ENCODE measurements at places on chromosomes 5 and 9.

GRCh38 chr9:126395439-126396212, 69.0 kb downstream of the MVB12B start:
- no peak for DNase-seq

DNA sequence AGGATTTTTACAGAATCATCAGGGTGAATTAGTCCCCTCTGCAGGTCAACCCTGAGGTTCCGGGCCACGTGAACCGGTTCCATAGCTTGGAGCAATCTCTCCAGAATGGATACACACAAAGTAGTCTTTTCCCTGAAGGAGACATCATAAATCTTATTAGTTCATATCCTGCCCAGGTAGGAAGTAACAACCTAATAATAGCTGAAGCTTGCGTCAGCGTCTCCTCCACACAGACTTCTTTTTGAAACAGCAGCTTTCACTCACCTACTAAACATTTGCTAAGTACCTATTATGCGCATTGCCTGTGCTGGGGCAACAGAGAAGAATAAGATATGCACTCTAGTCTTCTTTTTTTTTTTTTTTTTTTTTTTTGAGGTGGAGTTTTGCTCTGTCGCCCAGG, 9.4 kb downstream of the PSMD5 start:
- DNase-seq = no peak

DNA sequence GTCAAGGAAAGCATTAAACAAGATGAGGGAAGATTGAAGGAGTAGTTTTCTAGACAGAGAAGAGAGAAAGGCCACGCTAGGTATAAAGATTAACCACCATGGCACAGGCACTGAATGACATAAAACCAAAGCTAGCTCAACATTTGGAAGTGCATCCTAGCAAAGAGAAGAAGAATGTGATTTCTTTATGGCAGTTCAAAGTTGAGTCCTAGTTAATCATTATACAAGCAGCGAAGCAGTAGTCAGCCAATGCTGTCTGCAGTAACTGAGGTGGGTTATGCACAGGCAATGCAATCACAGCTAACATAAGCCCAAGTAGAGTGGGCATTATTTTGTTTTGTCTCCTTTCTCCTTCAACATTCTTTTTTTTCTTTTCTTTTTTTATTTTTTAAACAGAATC, 24.0 kb upstream of the ANKRD31 start:
- no peak for DNase-seq

DNA sequence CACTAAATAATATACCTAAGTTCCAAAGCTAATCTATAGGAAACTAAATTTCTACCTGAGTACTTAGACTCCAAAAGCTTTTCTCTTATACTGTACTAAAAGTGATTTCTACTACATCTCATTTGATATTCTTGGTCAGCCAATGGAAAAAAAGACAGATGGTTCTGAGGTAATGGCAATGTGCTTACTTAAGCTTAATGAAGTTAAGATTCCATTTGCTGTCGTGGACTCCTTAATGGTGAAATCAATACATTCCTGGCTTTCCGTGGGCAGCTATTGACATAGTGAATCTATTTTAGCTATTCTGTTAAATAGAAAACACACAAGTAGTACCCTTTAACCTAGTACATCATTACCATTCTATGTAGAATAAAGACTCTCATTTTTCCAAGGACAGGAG, 1825.6 kb upstream of the CDH9 start:
- DNase-seq = no peak

- no peak for DNase-seq
Measured at GRCh38 chr5:7882926-7883325, 14.0 kb downstream of the MTRR start.

GRCh38 chr9:135641745-135642144, 2.4 kb upstream of the GLT6D1 start:
- no peak for DNase-seq

- no peak for DNase-seq
Measured at GRCh38 chr9:27204578-27204977, 92.4 kb downstream of the EQTN start.

GRCh38 chr9:357560-357959, 142.9 kb downstream of the DOCK8 start:
- DNase-seq = no peak

DNA sequence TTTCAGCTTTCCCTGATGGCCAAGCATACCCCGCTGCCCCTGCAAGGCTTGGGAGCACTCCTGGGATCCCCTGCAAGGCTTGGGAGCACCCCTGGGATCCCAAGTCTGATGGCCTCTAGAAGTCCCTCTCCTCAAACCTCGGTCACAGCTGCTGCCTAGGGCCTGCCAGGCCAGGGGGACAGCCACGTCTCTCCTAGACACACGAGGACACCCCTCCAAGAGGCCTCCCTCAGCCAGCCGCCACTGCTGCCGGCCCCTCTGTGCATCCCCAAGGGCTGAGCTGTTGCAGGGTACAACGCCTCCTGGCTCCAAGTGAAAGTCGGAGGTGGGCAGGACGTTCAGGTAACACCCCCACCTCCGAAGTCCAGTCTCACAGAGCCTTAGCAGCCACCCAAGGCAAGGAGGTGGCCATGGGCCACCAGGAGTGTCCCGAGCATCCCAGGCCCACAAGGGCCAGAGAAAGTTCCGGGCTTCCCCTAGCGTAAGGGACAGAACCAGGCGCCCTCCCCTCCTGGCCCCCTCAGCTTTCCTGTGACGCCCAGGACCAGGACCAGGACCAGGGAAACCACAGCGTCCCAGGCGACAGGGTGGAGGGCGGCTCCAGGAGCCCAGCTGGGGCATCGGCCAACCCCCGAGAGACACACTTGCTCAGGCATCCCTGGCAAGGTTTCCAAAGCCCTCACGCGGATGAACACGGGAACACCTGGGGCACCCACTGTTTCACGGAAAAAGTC, 17.3 kb upstream of the SLC12A7 start:
- no peak for DNase-seq

- DNase-seq = no peak
Measured at GRCh38 chr5:76689321-76690036, 26.4 kb upstream of the F2R start.

- DNase-seq = no peak
Measured at GRCh38 chr5:151600069-151600665, 9.0 kb upstream of the FAT2 start.

GRCh38 chr5:13179407-13180087, 764.9 kb downstream of the DNAH5 start:
- no peak for DNase-seq

DNA sequence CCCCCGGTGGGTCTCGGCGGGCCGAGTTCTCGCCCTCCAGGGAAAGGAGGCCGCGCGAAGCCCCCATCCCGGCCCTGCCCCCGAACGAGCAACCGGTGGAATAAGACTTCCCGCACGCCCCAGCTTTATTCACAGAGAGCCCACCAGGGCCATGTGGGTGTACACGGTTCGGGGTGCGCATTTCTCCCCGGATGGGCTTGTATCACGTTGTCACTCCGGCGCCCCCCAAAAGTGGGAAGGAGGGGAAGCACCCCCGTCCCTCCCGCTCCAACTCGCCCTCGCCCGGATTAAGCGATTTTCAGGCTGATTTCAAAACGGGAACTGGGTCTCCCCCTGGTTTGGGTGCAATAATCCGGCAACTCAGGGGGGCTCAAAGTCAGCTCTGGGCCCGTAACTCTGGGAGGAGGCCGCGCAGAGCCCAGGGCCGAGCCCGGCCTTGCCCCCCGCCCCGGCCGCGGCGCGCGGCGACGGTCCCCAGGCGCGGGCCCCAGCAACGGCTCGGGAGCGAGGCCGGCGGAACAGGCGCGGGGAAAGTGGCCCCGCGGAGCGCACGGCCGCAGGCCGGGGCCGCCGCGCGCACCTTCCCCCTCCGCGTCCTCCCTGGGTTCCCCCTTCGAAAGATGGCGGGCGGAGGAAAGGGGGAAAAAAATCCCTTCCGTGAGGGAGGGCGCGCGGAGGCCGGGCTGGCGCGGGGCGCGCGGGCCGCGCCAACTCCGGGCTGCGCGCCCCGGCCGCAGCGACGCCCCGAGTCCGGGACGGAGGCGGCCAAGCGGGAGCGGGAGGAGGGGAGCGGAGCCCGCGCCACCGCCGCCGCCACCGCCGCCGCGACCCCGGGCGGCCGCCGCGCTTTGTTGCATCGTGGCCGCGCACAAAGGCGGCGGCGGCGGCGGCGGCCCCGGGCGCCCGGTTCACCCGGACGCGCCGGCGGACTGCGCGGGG, 644 bp downstream of the BRD3 start:
- DNase-seq = no peak

DNA sequence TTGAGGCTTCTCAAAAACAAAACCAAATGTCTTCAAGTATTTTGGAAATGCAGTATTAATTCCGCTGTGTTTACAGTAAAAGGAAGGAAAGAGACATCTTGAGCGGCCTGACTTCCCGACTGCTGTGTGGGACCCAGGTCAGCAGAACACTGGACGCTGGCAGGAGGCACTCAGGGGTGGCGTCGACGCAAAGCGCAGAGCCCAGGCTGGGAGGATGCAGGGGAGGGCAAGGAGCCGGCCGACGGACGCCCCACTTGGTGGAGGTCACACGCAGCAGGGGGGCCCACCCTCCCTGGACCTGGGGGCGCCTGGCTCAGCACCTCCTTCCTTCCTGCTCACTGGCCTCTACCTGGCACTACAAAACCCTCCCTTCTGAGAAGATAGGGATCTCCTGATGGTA, 19.7 kb downstream of the SLC12A7 start:
- no peak for DNase-seq

DNA sequence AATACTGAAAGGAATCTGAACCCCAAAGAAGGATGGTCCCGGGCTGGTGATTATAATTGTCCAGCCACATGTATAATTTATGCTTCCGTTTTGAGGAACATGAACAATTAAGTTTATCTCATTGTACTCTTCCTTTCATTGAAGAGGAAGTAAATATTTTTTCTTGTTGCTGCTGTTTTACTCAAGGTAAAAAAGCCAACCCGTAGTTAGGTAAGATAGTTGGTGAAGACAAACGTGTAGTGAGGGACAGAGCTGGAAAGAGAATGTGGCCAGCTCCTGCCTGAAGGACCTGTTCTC, 5.1 kb downstream of the RCL1 start:
- DNase-seq = no peak

- DNase-seq = peak; percentile 15
Measured at GRCh38 chr5:157956271-157956885, 97.4 kb upstream of the CLINT1 start.

DNA sequence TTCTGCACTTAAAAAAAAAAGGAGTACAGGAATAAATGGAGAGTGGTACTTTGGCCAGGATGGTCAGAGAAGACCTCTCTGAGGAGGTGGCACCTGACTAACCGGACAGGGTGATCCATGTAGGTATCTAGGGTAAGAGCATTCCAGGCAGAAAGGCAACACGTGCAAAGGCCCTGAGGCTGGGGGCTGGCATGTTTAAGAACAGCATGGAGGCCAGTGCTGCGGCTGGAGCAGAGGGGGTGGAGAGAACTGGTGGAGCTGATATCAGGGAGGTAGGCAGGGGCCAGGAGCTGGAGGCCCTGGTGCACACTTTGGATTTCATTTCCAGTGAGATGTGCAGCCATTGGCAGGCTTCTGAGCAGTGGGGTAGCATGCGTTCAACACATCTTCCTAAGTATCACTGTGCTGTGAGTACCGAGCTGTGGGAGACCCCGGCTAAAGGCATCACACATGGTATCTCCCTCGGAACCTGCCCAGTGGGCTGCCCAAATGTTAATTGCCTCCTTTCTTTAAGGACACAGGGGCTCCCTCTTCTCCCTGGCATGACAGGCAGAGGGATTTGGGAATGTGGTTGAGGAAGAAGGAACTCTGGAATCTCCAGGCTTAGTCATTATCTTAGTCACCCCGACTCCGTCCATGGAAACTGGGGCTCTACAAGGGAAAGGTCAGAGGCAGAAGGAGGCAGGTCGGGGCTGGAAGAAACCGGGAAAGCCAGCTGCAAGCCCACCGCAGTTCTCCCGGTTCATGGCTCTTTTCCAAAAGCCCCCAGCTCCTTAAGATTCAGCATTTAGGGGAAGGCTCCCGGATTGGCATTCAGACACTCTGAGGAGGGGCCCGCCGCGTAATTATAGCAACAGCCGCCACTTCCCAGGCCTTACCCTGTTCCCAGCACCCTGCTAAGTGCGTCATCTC, 18.6 kb downstream of the SLC6A7 start:
- DNase-seq = no peak

DNA sequence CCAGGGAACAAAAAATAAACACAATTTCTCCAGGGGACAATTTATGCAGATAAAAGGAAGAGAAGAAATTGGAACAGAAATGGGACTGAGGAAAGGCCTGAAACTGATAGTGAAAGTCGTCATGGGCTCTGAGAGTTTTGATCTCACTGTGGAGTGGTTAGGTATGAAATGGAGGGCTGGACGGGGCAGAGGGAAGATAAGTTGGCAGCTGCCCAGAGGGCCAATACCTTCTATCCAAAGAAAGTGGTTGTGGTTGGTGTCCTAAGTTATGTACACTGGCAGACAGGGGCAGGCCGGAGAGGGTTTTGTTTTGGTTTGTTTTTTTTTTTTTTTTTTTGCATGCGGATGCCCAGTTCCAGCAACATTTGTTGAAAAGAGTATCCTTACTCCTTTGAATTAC, 46.1 kb downstream of the ZNF618 start:
- no peak for DNase-seq

- DNase-seq = peak; percentile 35
Measured at GRCh38 chr5:144191998-144192397, 21.3 kb downstream of the KCTD16 start.

- peak; percentile 3 for DNase-seq
Measured at GRCh38 chr5:94893412-94894135, 275.1 kb downstream of the SLF1 start.

- no peak for DNase-seq
Measured at GRCh38 chr5:15502208-15502607, 2.2 kb downstream of the FBXL7 start.

GRCh38 chr5:16963821-16964220, 27.7 kb upstream of the MYO10 start:
- DNase-seq = no peak

DNA sequence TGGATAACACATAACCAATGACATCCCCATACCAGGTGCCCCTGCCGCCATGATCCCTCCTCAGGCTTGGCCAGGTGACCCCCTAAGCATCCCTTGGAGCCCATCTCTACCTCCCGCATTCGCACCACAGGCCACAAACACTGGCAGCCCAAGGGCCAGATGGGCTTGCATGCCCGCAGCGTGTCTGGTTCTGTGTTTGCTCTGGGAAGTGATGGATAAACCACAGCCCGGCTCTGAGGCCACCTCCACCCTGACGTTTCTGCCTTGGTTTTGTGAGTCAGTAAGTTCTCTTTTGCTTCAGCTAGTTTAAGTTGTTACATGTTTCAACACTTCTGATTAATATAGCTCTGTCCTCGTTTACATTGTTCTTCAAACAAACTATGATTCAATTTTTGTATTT, 172.4 kb upstream of the PHYKPL start:
- no peak for DNase-seq

GRCh38 chr5:107474716-107475489, 195.8 kb downstream of the EFNA5 start:
- no peak for DNase-seq

- DNase-seq = no peak
Measured at GRCh38 chr5:126129431-126129830, 293.8 kb upstream of the GRAMD2B start.

DNA sequence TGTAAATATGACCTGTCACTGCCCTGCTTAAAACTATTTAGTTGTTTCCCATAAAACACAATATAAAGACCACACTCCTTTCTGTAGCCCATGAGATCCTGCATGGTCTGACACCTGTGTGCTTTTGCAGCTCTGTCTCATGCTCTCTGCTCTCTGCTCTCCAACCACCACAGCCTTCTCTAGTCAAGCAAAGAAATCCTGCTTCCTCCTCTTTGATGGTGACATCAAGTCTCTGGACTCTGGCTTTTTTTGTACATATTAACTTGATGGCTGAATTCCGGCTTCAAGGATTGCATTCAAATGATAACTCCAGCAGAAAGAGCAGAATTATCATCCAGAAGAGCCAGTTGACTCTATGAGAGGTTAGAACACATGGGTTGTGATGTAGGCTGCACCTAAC, 58.2 kb downstream of the CHSY3 start:
- no peak for DNase-seq
